Left cardiac atrium (tissue), 4 donors: ENCODE measurements at places on chromosomes 1 and 21.

DNA sequence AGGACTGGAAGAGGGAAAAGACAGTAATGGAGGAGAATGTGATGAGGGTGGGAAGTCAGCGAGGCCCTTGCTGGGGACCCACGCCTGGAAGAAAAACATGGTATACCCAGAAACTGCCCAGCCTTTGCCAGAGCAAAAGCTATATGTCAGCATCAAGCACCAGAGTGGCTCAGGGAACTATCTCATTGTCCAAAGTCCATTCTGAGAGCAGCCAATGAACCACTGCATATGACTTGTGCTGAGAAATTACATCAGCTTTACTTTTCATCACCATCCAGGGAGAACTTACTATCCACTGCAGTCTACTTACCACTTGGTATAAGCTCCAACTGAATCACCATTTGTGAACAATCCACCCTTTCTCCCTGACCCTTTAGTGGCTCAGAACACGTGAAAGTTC lies 148.1 kb downstream of the TTLL7 start:
- DNase-seq, result no peak

DNA sequence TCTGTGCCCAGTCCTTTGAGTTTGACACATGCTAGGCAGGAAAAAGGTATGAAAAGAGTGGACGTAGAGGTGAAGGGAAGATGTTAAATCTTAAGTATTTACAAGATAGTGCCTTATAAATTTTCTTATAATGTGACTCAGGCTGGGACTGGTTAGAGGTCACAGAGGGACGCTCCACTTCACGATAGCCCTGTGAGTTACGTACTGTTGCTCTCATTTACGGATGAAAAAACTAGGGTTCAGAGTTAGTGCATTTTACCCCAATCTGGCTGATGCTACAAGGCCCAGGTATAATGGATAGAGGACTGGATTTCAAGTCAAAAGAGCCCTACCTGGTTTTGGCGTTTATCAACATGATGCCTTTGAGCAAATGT lies 1.4 kb upstream of the TUT4 start:
- DNase-seq, result no peak

GRCh38 chr1:101664726-101665125 lies 332.0 kb downstream of the OLFM3 start:
- no peak for DNase-seq

- no peak for DNase-seq
Measured at GRCh38 chr1:211933946-211934714, 101.2 kb downstream of the INTS7 start.

- DNase-seq, result no peak
Measured at GRCh38 chr1:17297991-17298390, 10.0 kb upstream of the PADI4 start.

DNA sequence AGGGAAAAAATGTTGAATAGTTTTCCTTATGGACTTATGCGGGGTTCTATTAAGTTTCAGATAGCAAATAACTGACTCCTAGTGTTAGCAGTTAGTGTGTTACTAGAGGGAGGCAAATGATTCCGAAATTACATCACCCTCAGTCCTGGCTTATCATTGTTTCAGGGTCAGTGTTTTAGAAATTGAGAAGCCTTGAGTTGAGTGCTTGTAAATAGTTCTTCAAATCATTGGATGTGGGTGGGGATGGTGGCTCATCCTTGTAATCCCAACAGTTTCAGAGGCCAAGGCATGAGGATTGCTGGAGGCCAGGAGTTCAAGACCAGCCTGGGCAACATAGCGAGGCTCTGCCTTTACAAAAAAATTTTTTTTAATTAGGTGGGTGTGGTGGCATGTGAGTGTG lies 21.3 kb downstream of the SOAT1 start:
- no peak for DNase-seq

DNA sequence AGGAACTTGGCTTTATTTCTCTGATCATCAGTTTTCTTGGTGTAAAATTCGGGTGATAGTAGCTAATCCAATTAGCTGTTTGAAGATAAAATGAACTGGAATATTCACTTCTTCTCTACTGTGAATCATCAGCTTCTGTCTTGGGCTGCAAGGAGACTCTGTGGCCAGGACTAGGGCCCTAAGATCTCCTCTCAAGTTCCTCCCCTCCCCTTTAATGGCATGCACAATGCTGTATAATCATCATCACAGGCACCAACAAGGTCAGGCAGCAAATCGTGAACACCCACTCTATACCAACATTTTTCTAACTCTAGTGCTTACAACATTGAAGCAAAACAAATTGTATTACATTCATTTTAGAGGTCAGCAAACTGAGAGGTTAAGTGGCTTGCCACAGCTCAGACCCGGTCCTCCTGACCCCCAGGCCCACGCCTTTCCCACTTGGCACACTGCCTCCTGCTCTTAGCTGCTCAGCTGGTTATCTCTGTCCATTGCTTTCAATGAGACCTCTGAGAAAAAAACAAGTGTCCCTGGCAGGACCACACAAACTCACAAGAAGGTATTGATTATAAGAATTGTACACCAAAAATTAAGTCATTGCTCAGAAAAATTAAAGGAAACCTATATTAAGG lies 31.8 kb downstream of the LRRC52 start:
- DNase-seq, result peak; percentile 53

DNA sequence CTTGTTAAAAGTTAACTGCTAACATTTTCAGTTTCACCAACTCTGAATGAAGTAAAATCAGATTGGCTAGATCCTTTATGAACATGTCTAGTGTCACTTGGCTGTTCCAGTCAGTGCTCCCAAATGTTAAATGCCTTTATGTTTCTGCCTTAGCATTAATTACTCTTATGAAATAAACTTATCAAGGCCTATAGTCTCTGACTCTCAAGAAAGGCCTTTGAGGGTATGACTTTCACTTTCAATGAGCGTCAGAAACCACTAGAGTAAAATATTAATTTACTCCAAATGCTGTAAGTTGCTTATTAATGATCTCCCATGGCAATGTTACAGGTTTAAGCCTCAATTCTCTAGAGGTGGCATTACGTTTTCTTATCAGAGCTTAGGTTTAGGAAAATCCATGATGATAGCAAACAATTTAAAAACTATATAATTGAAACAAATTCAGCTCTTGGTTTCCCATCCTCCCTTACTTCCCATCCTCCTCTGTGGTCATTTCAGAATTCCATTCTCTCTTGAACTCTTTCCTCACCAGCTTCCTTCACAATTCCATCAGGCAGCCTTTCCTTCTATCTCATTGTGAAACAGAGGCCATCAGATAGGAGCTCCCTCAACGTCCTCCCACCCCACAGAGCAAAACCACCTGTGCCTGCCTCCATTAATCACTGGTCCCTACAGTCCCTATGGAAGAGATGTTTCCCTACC lies 108.6 kb upstream of the COP1 start:
- DNase-seq, result no peak

- DNase-seq, result no peak
Measured at GRCh38 chr1:82785268-82785790, 984.6 kb downstream of the ADGRL2 start.
